ENCODE measurements at places on chromosomes 13 and 19. TPM values are rescaled to one million over a fixed set of nuclear protein-coding genes. Genes with fewer than 3 reads are reported as not detected.

GRCh38 chr19:13841086-13841961 is 35.6 kb upstream of the NANOS3 start:
- peak overlapping the region; percentile 95 for H3K27ac ChIP-seq
- peak overlapping the region; percentile 90 for H3K4me3 ChIP-seq
- no peak for DNase-seq
- peaks cover 46% of the 10 kb centered on the region for H3K4me1 ChIP-seq
- H3K27me3 ChIP-seq, result no peaks in the 10 kb centered on the region

COMP gene
- total RNA-seq, result not detected

GRCh38 chr13:93249364-93250306 is 23.0 kb downstream of the GPC6 start:
- DNase-seq, result no peak
- H3K27me3 ChIP-seq, result no peaks in the 10 kb centered on the region
- no peak overlapping the region for H3K4me3 ChIP-seq
- H3K4me1 ChIP-seq, result no peaks in the 10 kb centered on the region
- no peaks in the 10 kb centered on the region for H3K36me3 ChIP-seq

DNA sequence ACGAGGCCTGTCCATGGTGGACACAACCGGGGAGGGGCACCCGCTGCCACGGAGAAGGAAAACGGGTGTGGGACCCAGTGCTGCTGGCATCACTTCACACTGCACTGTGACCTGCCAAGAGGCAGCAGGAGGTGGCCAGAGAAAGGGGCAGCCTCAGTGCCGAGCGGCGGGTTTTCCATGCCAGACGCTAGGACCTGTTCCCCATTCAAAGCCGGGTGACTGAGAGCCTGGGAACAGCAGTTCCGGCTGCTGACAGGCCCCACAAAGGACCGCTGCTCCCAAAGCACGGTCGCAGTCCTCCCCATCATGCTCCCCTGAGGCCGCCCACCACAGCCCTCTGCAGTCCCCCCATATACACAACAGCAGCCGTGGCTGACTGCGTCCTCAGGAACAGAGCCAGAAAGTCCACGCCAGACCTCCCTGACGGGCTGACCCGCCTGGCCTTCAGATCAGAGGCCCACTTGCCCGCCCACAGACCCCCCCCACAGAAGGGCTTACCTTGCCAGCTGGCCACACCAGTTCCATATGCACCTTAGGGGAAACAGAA is 5.4 kb downstream of the AKAP8 start:
- no peak overlapping the region for H3K4me3 ChIP-seq
- no peaks in the 10 kb centered on the region for H3K27me3 ChIP-seq
- DNase-seq, result no peak
- no peak overlapping the region for H3K27ac ChIP-seq
- H3K36me3 ChIP-seq, result peaks cover 17% of the 10 kb centered on the region

- no peaks in the 10 kb centered on the region for H3K4me1 ChIP-seq
- H3K36me3 ChIP-seq, result no peaks in the 10 kb centered on the region
- no peak overlapping the region for H3K27ac ChIP-seq
- DNase-seq, result no peak
These were observed 82.2 kb downstream of the EDNRB start for GRCh38 chr13:77836423-77836822.

DNA sequence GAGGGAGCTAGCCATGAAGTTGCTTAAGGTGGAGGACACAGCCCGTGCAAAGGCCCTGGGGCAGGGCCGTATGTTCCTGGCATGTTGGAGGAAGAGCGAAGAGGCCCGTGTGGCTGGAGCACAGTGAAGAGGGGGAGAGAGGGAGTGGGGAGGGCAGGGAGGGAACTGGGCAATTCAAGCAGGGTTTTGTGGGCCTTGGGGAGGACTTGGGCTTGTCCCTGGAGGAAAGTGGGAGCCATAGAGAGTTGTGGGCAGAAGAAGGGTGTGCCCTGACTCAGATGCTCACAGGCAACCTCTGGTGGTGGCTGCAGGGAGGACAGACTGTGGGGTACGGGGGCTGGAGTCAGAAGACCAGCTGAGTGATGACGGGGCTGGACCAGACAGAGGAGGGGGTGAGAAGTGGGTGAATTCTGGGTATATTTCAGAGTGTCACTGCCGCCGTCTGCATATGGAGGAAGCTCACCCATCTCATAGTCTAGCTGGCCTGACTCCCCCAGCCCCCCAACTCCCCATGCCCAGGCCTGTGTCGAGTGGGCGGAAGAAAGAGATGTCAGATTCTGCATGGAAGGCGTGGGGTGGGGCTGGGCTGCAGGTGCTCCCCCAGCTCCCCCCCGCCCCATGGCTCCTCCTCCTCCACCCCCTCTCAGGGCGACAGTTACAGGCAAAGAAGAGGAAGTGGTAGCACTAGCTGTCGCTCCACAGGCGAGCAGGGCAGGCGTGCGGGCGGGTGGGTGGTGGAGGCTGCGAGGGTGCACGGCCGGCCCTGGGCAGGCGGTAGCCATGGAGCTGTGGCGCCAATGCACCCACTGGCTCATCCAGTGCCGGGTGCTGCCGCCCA is at the start of gene VAV1:
Gene VAV1 (plus strand): TSS at position 681 of the 838 bp plus-strand sequence. CDS start 100 bp downstream, at position 781.
- H3K27ac ChIP-seq, result peak within 1 kb of the TSS; percentile 89
- H3K4me3 ChIP-seq, result peak within 1 kb of the TSS; percentile 96
- DNase-seq, result peak; percentile 92
- peaks cover 26% of the 10 kb centered on the region for H3K36me3 ChIP-seq

DNA sequence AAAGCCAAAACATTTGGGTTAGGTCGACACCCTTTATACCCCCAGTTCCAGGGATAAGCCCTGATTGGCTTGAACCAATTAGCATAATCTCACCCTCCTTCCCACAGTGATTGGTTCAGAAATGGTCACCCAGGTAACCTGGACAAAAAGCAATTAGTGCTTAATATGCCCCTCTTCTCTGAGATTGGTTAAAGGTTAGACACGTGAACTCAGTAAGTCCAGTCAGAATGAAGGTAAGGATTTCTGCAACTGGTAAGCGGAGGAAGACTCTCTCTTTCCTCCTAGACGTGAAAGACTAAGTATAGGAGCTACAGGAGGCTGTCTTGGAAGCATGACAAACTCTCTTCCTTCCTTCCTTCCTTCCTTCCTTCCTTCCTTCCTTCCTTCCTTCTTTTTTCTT is 1.3 kb upstream of the PNMA8C start:
- no peak overlapping the region for H3K27ac ChIP-seq
- H3K36me3 ChIP-seq, result no peaks in the 10 kb centered on the region
- H3K4me1 ChIP-seq, result peaks cover 29% of the 10 kb centered on the region
- H3K27me3 ChIP-seq, result peaks cover 77% of the 10 kb centered on the region

GRCh38 chr19:30407068-30407709 is 35.0 kb downstream of the ZNF536 start:
- no peaks in the 10 kb centered on the region for H3K36me3 ChIP-seq
- H3K4me1 ChIP-seq, result no peaks in the 10 kb centered on the region
- no peak overlapping the region for H3K4me3 ChIP-seq
- DNase-seq, result no peak
- H3K27me3 ChIP-seq, result no peaks in the 10 kb centered on the region

NLRP7 gene
- not detected for total RNA-seq

GRCh38 chr13:31074756-31075155 is 86.9 kb downstream of the HSPH1 start:
- H3K36me3 ChIP-seq, result no peaks in the 10 kb centered on the region
- peaks cover 11% of the 10 kb centered on the region for H3K27me3 ChIP-seq
- peaks cover 3% of the 10 kb centered on the region for H3K4me1 ChIP-seq

EBI3 gene
- 2.6 TPM for total RNA-seq

- H3K4me1 ChIP-seq, result peaks cover 36% of the 10 kb centered on the region
- no peak overlapping the region for H3K27ac ChIP-seq
- no peak for DNase-seq
- no peaks in the 10 kb centered on the region for H3K27me3 ChIP-seq
These were observed 3.1 kb downstream of the A1BG start for GRCh38 chr19:58350001-58350861.

DNA sequence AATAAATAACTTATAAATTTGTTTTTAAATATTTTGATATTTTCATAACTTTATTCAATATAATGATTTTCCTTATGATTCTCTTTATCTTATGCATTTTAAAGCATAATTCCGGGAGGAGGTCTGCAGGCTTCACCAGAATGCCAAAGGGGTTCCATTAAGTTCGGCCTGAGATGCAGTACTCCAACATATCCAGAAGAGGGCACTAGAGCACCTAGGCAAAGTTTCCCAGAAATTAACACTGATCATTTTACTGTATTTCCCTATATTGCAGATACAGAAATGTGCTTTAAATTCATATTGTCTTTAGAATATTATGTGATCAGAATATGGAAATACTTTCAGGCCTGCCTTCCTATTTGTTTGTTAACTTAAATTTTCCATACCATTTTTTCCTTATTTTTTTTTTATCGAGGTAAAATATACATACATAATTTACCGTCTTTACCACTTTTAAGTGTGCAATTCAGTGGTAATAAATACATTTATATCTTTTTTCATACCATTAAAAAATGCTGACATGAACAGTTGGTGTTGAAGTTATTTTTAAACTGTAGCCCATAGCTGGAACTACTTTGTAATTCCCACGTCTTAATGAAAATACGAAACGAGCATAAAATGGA is 58.9 kb upstream of the TM9SF2 start:
- no peaks in the 10 kb centered on the region for H3K36me3 ChIP-seq
- peaks cover 19% of the 10 kb centered on the region for H3K4me1 ChIP-seq
- no peak overlapping the region for H3K4me3 ChIP-seq
- no peak overlapping the region for H3K27ac ChIP-seq
- DNase-seq, result peak; percentile 70
- H3K27me3 ChIP-seq, result peaks cover 17% of the 10 kb centered on the region

GRCh38 chr13:20399515-20399914 is 126.1 kb downstream of the CRYL1 start:
- H3K36me3 ChIP-seq, result peaks cover 6% of the 10 kb centered on the region
- peaks cover 26% of the 10 kb centered on the region for H3K4me1 ChIP-seq
- no peaks in the 10 kb centered on the region for H3K27me3 ChIP-seq

FPR1 gene
- total RNA-seq, result not detected

OXGR1 gene
- total RNA-seq, result not detected

- no peak overlapping the region for H3K27ac ChIP-seq
- no peak for DNase-seq
- peaks cover 41% of the 10 kb centered on the region for H3K4me1 ChIP-seq
- H3K27me3 ChIP-seq, result no peaks in the 10 kb centered on the region
These were observed 11.3 kb downstream of the EPS15L1 start for GRCh38 chr19:16460454-16460853.

DNA sequence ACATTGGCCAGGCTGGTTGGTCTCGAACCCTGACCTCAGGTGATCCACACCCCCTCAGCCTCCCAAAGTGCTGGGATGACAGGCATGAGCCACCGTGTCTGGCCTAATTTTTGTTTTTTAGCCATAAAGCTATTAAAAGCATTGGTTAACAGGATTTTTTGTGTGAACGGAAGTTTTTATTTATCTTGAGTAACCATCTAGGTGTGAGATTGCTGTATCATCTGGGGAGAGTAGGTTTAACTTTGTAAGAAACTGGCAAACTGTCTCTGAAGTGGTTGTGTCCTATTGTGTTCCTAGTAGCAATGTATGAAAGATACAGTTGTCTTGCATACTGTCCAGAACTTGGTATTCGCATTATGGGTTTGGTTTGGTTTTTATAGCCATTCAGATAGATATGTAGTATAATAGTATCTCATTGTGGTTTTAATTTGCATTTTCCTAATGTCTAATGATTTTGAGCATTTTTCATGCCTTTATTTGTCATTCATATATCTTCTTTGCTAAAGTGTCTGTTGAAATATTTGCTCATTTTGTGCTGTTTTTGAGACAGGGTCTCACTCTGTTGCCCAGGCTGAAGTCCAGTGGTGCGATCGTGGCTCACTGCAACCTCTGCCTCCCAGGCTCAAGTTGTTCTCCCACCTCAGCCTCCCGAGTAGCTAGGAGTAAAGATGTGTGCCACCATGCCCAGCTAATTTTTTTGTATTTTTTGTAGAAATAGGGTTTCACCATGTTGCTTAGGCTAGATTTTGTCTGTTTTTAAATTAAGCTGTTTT is 13.5 kb upstream of the PLEKHF1 start:
- H3K4me3 ChIP-seq, result no peak overlapping the region
- H3K36me3 ChIP-seq, result peaks cover 1% of the 10 kb centered on the region
- H3K27ac ChIP-seq, result no peak overlapping the region
- H3K27me3 ChIP-seq, result peaks cover 25% of the 10 kb centered on the region
- DNase-seq, result no peak

DNA sequence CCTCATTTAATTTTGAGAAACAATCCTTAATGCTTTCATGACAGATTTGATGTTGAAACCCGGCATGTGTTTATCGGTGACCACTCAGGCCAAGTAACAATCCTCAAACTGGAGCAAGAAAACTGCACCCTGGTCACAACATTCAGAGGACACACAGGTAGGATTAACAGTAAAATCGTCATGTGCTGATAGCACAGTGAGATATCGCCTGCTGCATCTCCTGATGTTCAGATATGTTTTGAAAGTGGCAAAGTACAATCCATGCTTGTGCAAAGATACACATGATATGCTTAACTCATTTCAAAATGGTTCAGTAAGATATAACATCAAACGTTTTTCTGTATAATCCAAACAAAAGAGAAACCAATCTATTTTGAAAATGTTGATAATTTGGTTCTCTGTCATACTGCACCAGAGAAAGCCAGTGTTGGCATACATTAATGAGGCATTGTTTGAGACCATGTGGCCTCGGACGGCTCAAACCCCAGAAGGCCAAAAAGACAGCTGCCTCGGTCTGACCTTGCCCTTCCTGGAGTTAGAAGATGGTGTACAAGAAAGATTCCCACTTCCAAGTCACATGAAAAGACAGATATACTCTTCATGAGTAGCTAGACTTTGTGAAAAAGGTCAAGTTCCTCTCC is 76.2 kb downstream of the DHRS12 start:
- H3K4me1 ChIP-seq, result peaks cover 8% of the 10 kb centered on the region
- H3K27me3 ChIP-seq, result no peaks in the 10 kb centered on the region
- H3K4me3 ChIP-seq, result no peak overlapping the region
- no peak overlapping the region for H3K27ac ChIP-seq
- H3K36me3 ChIP-seq, result peaks cover 13% of the 10 kb centered on the region
- DNase-seq, result no peak

DNA sequence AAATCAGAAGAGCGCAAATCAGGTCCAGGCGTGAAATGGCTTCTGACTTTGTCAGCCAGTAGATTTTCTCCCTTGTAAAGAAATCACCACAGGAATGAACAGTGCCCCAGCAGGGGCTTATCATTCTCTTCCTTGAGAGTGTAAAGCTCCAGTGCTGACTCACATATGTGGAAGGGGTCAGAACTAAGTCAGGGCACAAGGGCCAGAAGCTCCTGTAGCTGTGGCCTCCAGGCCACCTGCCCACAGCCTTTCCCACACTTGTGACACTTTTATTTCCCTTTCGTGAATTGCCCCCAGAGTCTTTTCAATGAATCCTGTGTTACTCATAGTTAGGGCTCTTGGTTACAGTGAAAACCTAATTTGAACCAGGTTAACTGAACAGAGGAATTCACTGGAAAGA is 99.6 kb downstream of the SUCLA2 start:
- H3K27me3 ChIP-seq, result no peaks in the 10 kb centered on the region
- no peak for DNase-seq
- H3K4me3 ChIP-seq, result no peak overlapping the region

EPSTI1 gene
- 71.3 TPM for total RNA-seq

GRCh38 chr13:26920614-26921355 is 160.2 kb upstream of the GPR12 start:
- H3K4me1 ChIP-seq, result no peaks in the 10 kb centered on the region
- no peak overlapping the region for H3K4me3 ChIP-seq
- no peaks in the 10 kb centered on the region for H3K36me3 ChIP-seq
- no peak for DNase-seq
- H3K27me3 ChIP-seq, result peaks cover 44% of the 10 kb centered on the region
